ACHN (cell line): ENCODE measurements at places on chromosomes 4 and X.
A peak's percentile ranks its signal among the peaks of the same experiment; 100 is the strongest.

GRCh38 chr4:184189966-184190365 lies 27.7 kb downstream of the ENPP6 start:
- DNase-seq, result no peak

GRCh38 chr4:126361287-126361686 lies 1046.5 kb downstream of the FAT4 start:
- no peak for DNase-seq

DNA sequence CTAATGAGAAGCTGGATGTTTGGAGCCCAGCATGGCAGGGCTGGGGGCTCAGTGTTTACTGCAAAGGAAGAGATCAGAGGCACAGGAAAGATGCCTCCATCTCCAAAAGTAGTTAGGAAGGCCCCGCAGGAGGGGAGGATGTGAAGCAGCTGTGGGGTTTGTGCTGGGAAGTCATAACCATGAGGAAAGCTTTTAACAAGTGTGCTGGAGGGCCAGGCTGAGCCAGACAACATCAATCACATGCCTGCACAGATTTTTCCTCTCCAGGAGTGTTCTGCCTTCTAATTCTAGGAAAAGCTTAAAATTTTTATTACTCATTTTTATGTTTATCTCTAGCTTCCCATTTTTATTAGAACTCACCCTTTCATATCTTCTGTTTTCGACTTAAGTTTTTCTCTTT lies 65.4 kb downstream of the GPR82 start:
- DNase-seq, result no peak

GRCh38 chr4:37902212-37902611 lies 11.3 kb downstream of the TBC1D1 start:
- no peak for DNase-seq

DNA sequence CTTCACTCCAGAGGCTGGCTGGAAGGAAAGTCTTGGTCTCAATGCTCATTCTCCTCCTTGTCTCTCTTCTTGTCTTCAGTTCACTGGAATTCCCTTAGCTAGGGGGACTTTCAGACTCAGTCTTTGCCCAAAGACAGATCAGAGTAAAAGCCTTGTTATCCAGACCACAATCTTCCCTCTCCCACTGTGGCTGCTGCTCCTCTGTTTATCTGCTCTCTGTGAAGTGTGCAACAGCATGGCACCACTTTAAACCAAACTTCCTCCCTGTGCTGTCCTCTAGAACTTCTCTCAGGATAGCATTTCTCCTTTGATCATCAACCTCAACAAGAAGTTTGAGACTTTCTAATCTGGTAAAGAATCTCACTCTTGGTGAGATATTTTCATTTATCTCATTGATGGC lies 530.1 kb upstream of the SLIT2 start:
- no peak for DNase-seq

- DNase-seq, result no peak
These were observed 43.8 kb upstream of the ARHGAP24 start for GRCh38 chr4:85431156-85431555.

GRCh38 chrX:132631579-132632232 lies 142.9 kb upstream of the MBNL3 start:
- DNase-seq, result peak; percentile 6

- DNase-seq, result peak; percentile 81
These were observed 674 bp downstream of the SH3D19 start for GRCh38 chr4:151324752-151325110.

- no peak for DNase-seq
These were observed 257.0 kb downstream of the IDS start for GRCh38 chrX:149248073-149248625.

DNA sequence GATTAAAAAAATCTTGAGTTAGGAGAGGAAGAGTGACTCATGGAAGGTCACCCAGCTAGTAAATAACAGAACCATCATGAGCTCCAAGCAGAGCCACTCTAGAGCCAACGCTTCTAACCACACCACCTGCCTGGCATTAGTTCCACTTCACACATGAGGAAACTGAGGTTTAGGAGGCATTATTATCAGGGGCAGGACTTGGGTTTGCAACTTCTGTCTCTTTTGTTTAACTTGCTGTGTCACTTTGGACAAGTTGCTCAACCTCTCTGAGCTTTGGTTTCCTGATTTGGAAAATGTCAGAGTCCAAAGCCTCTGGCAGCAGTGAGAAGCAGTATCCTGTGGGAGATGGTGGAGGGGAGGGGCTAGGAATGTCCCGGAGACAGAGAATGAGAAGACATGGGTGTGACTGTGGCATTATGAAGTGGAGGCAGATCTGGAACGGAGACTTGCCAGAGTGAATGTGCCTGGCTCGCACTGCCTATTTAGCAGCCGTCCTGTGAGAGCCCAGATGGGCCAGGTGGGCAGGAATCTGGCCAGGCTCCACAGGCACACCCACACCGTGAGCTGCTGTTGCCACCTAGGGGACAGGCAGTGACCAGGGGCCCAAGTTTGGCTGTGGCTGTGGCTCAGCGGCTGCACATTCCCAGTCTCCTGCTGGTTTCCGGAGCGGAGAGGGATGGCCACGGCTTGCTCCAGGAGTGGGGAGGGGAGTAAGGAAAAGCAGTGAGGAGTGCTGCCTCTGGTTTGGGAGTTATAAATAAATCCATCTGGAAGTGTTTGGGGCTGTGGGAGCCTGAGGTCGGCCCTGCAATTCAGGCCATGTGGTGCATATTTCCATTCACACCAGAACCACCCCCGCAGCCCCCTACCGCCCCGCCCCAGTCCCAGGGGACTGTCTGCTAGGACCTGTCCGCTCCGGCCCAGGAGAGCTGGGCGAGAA lies 93.4 kb downstream of the NHSL2 start:
- peak; percentile 39 for DNase-seq

- peak; percentile 91 for DNase-seq
These were observed 19.4 kb upstream of the YTHDC1 start for GRCh38 chr4:68369142-68369805.

DNA sequence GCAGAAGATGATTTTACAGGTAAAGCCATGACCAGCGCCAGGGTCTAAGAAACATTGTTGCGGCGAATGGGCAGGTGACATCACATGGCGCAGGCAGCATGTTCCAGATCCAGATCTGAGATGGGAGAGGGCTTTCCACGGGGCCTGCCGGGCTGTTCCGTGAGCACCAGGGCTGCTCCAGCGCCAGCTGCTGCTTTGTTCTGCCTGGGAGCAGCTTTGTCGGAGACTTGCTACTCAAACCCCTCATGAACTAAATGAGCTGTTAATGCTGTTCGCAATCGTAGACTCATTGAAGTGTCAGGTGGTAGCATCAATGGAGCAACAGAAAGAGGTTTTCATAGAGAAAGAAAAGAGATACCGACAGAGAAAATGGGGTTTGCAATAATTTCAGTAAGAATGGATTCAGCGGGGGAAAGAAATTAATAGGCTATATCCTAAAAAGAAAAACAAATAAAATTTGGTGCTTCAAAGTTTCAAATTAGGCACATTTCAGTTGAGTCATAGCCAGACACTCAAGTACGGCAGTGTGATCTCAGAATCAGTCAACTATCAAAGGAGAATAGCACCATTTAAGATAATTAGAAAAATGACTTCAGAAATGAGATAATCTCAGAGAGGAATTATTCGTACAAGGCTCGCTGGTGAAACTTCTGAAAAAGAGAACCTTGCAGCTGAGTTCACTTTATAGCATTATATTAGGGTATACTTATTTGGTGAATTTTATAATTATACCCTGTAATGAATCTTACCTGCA lies 23.9 kb downstream of the SORBS2 start:
- DNase-seq, result no peak

DNA sequence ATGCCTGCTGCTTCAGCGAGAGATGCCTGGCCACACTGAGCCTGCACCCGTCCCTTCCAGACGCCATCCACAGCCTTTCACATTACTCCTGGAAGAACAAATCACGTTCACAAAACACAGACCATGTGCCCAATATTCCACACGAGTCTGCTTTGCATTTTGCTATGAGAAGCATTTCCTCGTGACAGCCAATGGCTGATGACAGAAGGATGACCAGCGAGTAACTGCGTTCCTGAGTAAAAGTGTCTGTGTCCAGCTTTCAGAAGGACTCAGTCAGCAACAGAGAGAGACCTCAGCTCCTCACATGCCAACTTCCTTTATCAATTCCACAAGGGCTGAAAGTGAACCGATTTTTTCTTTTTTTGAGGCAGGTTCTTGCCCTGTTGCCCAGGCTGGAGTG lies 19.5 kb downstream of the NAT8L start:
- DNase-seq, result no peak

DNA sequence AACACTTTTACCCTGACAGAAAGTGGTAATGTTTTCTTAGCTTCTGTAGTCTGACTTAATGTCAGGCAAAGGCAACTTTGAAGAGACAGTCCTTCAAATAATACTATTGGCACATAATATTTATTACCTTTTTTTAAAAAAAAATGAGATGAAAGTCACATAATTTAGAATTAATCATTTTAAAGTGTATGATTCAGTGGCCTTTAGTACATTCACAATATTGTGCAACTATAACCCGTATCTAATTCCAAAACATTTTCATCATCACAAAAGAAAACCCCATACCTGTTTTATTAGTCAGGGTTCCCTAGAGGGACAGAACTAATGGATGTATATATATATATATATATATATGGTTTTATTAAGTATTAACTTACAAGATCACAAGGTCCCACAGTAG lies 94.8 kb upstream of the TEX13A start:
- no peak for DNase-seq

DNA sequence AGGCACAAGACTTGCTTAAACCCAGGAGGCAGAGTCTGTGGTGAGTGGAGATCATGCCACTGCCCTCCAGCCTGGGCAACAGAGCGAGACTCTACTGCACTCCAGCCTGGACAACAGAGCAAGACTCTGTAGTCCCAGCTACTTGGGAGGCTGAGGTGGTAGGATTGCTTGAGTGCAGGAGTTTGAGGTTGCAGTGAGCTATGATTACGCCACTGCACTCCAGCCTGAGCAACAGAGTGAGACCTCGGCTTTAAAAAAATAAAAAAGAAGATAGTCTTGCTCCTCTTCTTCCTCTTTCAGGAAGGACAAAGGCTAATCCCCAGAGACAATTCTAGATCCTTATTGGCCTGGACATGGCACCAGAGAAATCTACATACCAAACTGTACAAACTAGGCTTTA lies 5.7 kb upstream of the PPEF2 start:
- DNase-seq, result no peak

- DNase-seq, result no peak
These were observed 237.8 kb upstream of the ADGRL3 start for GRCh38 chr4:60962286-60962685.

GRCh38 chr4:88275516-88275915 lies 8.8 kb downstream of the PPM1K start:
- DNase-seq, result no peak

GRCh38 chrX:140510306-140510676 lies 5.4 kb upstream of the SOX3 start:
- DNase-seq, result no peak

- DNase-seq, result no peak
These were observed 300.1 kb downstream of the NAF1 start for GRCh38 chr4:162866565-162866964.

- DNase-seq, result no peak
These were observed 15.6 kb downstream of the SCARB2 start for GRCh38 chr4:76197971-76198410.

- no peak for DNase-seq
These were observed 7.3 kb downstream of the SEC24B start for GRCh38 chr4:109440948-109441347.

GRCh38 chr4:109701566-109702410 lies 1.5 kb downstream of the CASP6 start:
- DNase-seq, result peak; percentile 1
